NCI-H2029 treated with DMSO at 0.1 percent for 48 hours (cell line): ENCODE measurements at places on chromosomes 5 and 9.

- peak; percentile 19 for DNase-seq
Observed at GRCh38 chr5:14306329-14306815, 163.2 kb downstream of the TRIO start.

GRCh38 chr5:104186100-104186499 lies 623.5 kb upstream of the NUDT12 start:
- DNase-seq, result no peak

- peak; percentile 47 for DNase-seq
Observed at GRCh38 chr9:93387791-93388190, 63.7 kb upstream of the FAM120A start.

DNA sequence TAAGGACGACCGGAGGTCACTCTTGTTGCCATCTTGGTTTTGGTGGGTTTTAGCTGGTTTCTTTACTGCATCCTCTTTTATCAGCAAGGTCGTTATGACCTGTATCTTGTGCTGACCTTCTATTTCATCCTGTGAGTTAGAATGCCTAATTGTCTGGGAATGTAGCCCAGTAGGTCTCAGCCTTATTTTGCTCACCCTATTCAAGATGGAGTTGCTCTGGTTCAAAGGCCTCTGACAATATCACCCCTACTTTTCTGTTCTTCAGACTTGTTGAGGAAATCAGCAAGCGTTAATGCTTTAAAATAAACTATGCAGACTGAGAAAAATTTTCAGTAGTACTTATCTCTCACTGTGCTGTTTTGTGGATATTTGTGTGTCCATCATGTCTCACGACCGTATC lies 92.6 kb downstream of the MTRR start:
- DNase-seq, result no peak

GRCh38 chr5:59282726-59283125 lies 610.8 kb downstream of the PDE4D start:
- no peak for DNase-seq
